ENCODE measurements at places on chromosomes 6 and 20.

DNA sequence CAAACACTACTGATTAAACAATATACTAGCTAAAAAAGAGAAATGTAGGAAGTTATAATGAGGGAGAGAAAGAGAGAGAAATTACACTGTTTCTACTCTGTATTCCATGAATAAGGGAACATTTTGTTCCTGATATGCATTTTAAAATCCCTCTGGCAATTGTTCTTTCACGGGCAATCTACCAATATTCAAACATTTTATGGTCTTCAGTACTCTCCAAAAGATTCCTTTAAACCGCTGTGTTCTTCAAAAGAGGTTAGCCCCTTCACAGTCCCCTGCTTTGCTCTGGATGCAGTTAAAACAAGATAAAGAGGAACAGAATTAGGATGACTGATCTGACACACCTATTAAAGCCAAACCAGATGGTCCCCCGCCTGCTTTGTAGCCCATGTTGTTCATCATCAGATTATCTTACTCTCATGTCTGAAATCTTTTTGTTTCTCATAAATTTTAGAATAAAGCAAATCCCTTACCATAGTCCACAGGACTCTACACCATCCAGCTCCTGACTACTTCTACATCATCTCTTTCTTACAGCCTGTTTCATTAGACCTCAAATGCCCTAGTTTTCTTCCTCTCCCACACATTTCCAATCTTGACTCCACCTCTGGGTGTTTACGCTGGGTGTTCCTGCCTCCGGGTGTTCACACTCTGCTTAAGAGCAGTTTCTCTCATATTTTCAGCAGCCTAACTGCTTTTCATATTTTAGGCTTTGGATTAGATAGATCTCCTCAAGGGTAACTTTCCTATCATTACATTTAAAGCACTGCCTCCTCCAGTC is 399.7 kb downstream of the COL12A1 start:
- no peak for DNase-seq

- DNase-seq, result no peak
Observed at GRCh38 chr6:80488190-80488589, 381.7 kb downstream of the BCKDHB start.

DNA sequence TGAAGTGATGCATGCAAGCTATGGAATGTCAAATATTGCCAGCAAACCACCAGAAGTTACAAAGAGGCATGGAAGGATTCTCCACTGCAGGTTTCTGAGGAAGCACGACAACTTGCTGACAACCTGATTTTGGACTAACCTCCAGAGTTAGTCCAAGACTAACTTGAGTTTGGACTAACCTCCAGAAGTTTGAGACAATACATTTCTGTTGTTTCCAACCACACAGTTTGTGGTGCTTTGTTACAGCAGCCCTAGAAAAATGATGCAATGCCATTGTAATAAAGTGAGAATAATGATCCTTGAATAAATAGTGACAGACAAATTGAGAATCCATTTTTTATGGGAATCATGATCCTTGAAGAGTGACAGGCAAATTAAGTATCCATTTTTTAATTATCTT is 169.9 kb upstream of the HDDC2 start:
- DNase-seq, result no peak

DNA sequence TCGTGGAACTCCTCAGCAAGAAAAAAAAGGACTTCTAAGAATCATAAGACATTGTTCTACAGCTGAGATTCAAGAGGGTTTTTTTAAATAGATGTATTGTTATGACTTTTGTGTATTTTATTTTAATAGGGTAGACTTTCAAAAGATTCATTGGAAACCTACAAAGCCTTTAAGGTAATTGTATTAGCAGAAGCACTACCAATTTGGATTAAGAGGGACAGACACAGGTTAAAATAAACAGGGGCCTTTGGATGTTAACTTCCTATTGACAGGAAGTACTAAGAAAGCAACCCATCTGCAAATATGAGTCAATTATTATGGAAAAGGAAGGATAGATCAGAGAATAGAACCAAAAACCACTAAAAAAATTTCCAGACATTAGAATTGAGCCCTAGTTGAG is 153.5 kb downstream of the HDGFL1 start:
- no peak for DNase-seq

- no peak for DNase-seq
Observed at GRCh38 chr20:8234580-8234979, 102.5 kb downstream of the PLCB1 start.

DNA sequence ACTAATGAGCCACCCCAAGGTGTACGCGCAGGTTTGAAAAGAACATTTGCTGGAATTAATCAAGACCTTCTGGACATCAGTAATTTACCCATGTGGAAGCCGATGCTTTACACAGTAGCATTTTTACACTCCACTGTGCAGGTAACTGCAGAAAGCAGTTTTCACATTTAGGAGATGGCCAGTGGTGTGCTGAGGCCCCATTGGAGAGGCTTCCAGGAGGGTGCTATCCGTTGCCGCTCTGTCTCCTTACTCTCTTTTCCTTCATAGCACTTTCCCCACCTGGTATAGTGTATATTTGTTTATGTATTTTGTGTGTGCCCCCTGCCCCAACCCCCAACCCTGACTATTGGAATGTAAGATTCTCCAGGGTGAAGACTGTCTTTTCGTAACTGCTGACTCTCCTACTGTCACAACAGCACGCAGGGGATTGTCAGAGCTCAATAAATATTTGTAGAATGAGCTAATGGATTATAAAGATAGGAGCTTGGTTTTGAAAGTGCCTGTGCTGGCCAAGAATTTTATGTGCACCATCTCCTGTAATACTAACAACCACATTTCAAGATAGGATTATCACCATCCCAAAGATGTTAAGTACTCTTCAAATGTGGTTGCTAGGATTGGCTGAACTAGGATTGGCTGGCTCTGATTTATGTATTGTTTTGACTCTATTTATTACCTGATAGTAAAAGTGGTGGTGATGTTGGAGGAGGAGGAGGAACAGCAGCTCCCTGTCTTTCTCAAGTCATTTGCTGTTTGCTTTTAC is 74.0 kb upstream of the GLP1R start:
- no peak for DNase-seq

- no peak for DNase-seq
Observed at GRCh38 chr6:139567095-139567494, 192.6 kb upstream of the CITED2 start.

- no peak for DNase-seq
Observed at GRCh38 chr6:3538536-3538935, 81.7 kb upstream of the SLC22A23 start.

DNA sequence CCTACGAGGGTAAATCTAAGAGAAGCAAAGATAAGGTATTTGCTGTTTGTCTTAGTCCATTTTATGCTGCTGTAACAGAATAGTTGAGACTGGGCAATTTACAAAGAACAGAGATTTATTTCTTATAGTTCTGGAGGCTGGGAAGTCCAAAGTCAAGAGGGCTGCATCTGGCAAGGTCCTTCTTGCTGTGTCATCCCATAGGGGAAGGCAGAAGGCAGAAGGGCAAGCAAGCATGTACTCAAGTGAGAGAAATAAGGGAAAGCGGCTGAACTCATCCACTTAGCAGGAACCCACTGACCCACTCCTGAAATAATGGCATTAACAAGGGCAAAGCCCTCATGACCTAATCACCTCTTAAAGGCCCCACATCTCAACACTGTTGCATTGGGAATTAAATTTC is 102.7 kb downstream of the AGPAT4 start:
- DNase-seq, result no peak

Measured in retina (tissue), 1 donor.